ENCODE measurements at places on chromosomes 12 and 14.

- peak; percentile 93 for DNase-seq
Measured at GRCh38 chr12:50283229-50283923, at the start of gene LIMA1. LIMA1 (minus strand) TSS chr12:50283520; CDS start chr12:50248751, 34,769 bp downstream.

GRCh38 chr14:72682188-72682587 is 211.7 kb downstream of the DPF3 start:
- no peak for DNase-seq

GRCh38 chr14:94483729-94484275 is 7.8 kb upstream of the SERPINA9 start:
- DNase-seq: no peak

DNA sequence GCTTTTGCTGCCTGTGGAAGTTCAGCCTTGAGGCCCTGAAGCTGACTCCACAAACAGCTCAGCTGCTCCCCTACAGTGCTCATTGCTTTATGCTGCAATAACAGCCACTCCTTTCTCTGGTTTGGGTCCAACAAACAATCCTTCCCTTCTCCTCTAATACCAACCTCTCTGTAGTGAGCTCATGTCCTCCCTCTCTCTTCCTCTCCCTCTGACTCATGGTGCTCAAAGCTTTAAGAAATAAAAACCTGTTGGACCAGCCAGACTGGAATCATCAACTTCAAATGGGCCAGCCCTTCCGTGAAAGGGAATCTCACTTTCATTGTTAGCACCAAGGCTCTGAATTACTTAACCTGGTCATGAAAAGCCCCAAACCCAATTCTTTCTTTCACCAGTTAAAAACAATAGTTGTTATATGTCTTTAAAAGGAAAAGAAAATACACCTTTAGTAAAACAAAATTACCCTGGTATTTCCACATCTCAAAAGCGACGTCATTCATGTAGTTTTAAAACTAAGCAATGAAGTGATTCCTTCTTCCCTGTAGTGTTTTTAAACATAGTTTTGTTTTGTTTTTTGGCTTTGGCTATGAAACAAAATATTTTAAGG is 126.4 kb downstream of the DUSP6 start:
- DNase-seq: no peak

- no peak for DNase-seq
Measured at GRCh38 chr12:130070126-130070611, 92.1 kb upstream of the FZD10 start.

GRCh38 chr14:79639613-79640012 is 571.7 kb downstream of the DIO2 start:
- DNase-seq: no peak

GRCh38 chr12:132953163-132953425 is 3.0 kb downstream of the ZNF605 start:
- no peak for DNase-seq

GRCh38 chr14:100104523-100105300 is 39.5 kb downstream of the EVL start:
- peak; percentile 51 for DNase-seq
